ENCODE measurements at places on chromosomes 11 and 22.
A peak's percentile ranks its signal among the peaks of the same experiment; 100 is the strongest.

- no peak for DNase-seq
Observed at GRCh38 chr11:8649361-8649760, 33.1 kb downstream of the TRIM66 start.

DNA sequence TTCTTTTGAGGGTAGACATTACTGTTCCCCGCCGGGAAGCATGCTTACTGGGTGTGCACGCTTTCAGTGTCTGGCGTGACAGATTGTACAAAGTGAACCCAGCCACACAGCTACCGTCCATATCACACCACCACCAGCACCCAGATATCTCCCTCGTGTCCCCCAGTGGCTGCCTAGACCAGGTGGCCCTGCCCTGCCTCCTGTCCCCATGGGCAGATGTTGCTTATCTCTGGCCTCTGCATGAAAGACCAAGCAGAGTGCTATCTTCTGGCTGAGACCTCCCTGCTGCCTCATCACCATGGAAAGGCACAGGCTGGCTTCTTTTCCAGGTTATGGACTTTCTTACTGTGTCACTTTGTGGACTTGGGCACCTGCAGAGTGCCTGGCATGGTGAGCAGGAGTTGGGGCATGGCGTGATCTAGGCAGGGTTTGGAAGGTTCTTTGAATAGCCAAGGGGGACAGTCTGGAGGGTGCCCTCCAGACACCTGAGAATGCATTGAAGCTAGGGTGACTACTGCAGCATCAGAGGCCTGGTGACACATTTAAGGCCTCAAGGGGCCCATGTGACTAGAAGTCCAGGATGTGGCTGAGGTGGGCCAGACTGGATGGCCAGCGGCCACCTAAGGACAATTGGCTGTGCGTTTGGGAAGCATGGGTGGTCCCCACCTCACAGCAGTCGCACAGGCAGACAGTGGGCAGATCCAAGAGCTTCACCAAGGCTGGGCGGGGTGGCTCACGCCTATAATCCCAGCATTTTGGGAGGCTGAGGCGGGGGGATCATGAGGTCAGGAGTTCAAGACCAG is 4.7 kb downstream of the TANGO2 start:
- DNase-seq = peak; percentile 31

DNA sequence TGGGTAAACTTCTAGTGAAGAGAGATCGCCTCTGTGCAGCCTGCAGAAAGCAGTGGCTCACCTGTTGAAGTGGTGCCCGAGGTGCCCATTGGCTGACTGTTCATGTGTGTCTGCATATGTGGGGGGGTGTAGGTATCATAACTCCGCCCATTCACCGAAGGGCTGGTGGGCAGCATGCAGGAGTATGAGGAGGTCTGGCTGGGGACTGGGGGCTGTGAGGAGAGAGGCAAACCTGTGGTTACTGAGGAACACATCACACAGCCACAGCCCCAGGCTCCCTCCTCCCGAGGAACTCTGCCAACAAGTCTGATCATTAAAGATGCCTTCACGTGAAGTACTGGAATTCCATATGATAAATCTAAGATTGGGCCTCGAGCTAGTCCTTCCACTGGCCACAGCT is 20.5 kb downstream of the PAX6 start:
- DNase-seq = no peak

DNA sequence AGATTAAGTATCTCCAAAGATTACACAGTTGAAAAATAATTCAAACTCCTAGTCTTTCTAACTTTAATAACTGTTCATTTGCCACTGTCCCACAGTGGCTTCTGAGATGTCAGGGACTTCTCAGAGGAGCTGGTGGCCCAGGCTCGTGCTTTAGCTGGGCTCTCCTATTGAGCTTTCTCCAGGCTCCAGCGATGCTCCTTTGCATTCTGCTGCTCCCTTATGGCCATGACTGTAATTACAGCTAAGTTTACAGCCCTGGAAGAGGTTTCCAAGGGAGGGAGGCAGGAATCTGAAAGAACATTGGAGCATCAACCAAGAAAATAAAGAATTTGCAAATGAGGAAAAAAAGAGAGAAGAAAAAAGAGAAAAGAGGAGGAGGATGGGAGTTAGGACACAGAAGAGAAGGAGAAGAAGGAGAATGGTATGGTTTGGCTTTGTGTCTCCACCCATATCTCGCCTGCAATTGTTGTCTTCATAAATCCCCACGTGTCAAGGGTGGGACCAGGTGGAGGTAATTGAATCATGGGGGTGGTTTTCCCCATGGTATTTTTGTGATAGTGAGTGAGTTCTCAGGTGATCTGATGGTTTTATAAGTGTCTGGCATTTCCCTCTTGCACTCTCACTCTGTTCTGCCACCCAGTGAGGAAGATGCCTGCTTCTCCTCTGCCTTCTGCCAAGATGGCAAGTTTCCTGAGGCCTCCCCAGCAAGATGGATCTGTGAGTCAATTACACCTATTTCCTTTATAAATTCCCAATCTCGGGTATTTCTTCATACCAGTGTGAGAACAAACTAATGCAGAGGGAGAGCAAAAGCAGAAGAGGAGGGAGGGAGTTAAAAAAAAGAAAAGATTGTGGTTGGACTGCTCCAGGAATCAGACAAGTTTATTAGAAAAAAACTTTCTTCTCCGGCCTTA is 857.0 kb downstream of the KCNA4 start:
- no peak for DNase-seq

GRCh38 chr11:72752088-72752914 is at the start of gene ARAP1:
Gene ARAP1 (minus strand): TSS chr11:72752408. CDS start chr11:72727128, 25,280 bp downstream.
- peak; percentile 85 for DNase-seq

GRCh38 chr11:35146074-35146521 is 7.1 kb downstream of the CD44 start:
- no peak for DNase-seq

GRCh38 chr11:12914400-12914912 is 94.7 kb upstream of the RASSF10 start:
- DNase-seq = peak; percentile 83

GRCh38 chr11:64538501-64538951 is 52.5 kb upstream of the SLC22A12 start:
- DNase-seq = no peak
